Activated CD4-positive, alpha-beta T cell treated with anti-CD3 and anti-CD28 coated beads, Interleukin-2, amount 50 U/mL, for 4 hours (primary cell): ENCODE measurements at places on chromosomes 4 and X.

- no peak for DNase-seq
Measured at GRCh38 chr4:86358257-86358656, 1.6 kb downstream of the MAPK10 start.

DNA sequence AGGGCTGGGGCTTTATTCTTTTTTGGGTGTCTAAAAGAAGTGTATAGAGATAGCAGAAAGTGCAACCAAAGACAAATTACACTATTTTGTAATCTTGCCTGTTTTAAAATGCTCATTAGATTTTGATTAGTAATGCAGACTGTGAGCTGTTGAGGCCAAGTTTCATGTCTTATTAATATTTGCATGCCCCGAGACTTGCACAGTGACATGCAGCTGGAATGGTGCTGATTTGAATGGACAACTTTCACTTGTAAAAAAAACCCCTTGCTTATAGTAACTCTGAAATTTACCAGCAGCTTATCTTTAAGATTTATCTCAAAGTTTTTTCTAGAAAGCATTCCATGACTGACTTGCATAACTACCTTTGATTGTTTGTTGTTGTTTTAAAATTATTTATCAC, 835.1 kb upstream of the IGFBP7 start:
- no peak for DNase-seq

- DNase-seq, result no peak
Measured at GRCh38 chrX:34521563-34521962, 135.5 kb downstream of the TMEM47 start.

- no peak for DNase-seq
Measured at GRCh38 chr4:26094076-26094475, 180.1 kb downstream of the SMIM20 start.

- DNase-seq, result peak; percentile 4
Measured at GRCh38 chrX:65750674-65751469, 83.4 kb downstream of the MSN start.

GRCh38 chrX:131067846-131068745, 9.9 kb downstream of the ARHGAP36 start:
- DNase-seq, result no peak

GRCh38 chrX:703866-704265, 73.3 kb downstream of the SHOX start:
- no peak for DNase-seq

GRCh38 chrX:19964017-19964710, 26.7 kb downstream of the BCLAF3 start:
- DNase-seq, result peak; percentile 7

DNA sequence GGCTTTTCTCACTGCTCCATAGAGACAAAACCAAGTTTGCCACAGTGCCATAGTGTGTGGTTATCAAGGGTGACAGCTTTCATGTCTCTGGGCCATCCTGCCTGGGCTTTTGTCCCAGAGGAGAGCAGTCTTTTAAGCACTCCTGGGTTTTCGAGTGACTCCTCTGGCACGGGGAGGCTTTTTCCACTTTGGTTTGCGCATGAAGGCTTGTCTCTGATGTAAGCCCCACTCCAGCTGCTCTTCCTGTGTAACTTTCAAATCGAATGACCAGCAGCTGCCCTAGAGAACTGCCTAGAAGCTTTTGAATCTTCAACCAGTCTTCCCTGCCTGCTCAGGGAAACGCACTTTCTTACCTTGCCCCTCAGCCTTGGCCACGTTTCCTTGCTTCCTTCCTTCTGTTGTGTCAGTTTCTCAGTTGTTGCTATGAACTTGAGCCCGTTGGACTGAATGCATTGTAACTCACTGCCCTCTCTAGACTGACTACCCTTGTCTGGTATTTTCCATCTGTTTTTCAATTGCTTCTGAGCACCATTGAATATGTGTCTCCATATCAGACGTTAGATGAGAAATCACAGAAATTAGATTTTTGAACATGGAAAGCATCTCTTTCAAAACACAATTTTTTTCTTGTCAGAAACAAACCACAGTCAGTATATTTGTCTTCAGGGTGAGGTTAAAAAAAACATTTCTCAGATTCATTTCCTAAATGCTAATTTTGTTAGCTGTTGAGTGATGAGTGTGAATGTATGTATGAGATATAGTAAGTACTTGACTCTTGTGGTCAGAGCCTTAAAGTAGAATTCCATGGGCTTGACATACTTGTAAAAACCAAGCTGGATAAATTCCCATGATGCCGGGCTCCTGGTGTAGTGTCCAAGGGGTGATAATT, 45.3 kb downstream of the SLC9A6 start:
- DNase-seq, result no peak

DNA sequence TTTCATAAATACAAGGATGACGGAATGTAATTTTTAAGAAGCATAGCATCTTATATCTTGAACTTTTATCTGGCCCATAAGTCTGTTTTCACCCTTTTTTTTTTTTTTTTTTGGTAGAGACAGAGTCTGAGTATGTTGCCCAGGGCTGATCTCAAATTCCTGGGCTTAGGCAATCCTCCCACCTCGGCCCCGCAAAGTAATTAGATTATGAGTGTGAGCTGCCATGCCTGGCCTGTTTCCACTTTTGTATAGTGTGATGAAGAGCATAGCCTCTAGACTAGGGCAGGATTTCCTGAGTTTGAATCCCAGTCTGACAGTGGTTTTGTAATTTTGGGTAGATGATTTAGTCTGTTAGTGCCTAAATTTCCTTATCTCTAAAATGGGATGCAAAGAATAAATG, 11.0 kb downstream of the STIM2 start:
- no peak for DNase-seq

DNA sequence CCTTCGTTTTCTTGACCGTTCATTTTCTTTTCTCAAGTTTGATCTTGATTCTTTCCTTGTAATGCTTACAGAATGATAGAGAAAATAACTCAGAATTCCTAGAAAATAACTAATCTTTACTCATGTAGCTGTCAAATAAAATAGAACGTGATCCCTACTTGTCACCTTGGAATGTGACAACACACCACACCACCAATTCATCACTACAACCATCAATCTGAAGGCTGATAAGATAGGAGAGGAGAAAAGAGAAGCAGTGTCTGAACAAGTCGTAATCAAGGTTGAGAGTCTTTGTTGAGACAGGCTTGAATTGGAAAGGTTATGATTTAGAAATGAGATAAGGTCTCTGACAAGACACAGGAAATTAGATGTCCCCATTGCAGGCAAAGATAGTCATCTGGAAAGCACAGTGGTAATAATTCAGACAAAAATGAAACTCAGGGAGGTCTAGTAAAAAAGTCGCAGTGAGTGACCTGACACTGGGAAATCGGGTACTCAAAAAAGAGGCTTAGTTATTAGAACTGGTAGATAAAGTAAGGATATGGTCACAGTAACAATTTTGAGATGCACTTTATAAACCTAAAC, 456.2 kb downstream of the FAT4 start:
- no peak for DNase-seq

GRCh38 chr4:79915246-79915645, 157.8 kb downstream of the ANTXR2 start:
- no peak for DNase-seq

DNA sequence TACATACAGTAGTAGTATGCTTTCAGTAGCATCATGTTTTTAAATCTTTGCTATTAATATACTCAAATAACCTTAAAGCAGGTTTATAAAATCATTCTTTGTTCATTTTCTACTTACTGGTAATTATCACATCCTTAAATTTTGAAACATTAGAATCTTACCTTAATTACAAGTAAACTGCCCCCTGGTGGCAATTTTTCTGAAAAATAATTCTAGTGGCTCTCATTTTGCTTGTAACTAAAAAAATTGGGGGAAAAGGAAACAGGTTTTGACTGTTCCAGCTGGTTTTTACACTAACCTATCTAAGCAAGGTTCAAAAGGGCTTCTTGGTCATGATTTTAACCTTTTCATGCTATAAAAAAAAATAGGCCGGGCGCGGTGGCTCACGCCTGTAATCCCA, 18.5 kb upstream of the DCAF4L1 start:
- no peak for DNase-seq

- no peak for DNase-seq
Measured at GRCh38 chrX:133609166-133609565, 193.9 kb upstream of the GPC4 start.
